ENCODE measurements at places on chromosomes 13 and 19.

DNA sequence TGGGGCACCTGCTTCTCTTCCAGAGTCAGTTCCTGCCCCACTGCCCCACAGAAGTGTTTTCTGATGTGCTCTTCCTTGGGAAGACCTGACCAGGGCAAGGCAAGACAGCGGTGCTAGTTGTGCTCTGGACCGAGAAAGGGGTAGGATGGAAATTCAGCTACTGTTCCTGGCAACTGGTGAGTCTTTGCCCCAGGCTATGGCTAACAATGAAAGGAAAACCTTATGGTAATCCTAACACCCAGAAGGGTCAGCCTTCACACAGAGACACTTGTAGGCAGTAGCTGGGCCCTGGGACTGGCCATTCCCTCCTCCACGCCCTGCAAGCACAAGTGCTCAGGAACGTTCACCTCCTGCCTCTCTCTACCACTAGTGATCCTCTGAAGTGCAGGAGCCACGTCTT lies 9.6 kb upstream of the CYSLTR2 start:
- no peak for DNase-seq

DNA sequence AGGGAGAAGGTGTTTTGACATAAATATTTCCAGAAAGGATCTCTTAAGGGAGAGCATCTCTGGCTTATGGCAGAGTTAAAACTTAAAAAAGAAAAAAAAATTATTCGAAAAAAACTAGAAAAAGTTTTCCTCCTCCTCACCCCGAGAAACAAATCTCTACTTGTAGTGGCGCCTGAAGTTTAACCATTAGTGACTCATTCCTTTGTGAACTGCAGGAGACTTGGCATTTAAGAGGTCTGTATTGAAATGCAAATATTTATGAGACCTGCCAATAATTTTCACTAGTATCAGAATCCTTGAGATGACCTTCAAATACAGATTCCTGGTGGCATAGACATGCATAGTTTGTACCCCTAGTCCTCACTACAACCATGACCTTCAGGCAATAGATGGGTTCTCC lies 64.9 kb upstream of the MED4 start:
- no peak for DNase-seq

DNA sequence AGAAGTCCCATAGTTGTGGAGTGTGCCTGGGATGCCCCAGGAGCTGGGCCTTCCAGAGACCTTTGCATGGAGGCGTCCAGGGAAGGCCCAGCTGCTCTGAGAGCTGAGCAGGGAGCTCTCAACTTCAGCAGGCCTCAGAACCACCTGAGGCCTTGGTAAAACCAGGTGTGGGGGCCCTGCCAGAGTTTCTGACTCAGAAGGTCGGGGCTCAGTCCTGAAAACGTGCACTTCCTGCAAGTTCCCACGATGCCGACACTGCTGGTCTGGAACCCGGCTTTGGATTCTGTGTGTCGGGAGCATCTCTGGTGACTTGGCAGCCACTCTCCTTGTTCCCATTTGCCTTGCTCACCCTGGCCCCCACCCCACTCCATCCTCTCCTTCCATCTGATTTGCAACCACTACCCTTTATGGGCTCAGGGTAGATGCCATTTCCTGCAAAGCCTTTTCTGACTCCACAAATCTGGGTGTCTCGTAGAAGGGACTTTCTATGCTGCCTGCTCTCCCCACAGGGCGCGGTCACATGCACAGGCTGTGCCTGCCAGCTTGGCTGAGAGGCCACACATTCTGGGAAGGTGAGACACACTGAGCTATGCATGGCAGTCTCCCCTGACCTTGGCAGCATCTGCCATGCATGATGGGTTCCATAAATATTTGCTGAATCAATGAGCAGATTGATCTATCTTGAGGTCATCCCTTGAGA lies 244.7 kb downstream of the COL4A1 start:
- DNase-seq: no peak

DNA sequence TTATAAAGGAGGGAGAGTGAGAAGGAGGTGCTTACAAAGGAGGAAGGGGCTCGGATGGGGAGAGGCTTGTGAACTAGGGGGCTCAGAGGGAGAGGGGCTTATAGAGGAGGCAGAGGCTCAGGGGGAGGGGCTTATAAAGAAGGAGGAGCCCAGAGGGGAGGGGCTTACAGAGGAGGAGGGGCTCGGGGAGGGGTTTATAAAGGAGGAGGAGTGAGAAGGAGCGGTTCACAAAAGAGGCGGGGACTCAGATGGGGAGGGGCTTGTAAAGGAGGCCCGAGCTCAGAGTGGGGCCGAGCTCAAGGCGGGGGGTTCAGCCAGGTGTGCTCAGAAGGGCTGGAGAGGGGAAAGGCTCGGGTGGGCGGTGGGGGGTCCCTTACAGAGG lies 500 bp downstream of the SMIM24 start:
- DNase-seq: no peak

GRCh38 chr13:58919551-58919950 lies 1244.2 kb downstream of the DIAPH3 start:
- DNase-seq: no peak

GRCh38 chr19:18464646-18465045 lies 26.7 kb upstream of the ISYNA1 start:
- DNase-seq: no peak

DNA sequence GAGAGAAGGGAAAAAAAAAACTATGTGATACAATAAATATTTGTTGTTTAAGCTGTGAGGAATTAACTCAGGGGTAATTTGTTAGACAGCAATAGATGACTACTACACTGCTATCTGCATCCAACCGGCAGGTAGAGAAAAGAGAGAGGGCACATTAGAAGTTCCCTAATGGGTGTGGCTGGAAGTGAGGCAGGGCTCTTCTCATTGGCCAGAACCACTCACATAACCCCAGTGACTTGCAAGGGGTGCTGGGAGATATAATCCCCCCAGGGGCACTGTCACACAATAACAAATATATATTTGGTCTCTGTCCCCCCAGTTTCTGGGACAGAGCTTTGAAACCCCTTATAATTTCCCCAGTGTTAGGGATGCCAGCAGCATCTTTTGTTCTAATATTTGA lies 24.3 kb downstream of the FGF21 start:
- DNase-seq: no peak

- DNase-seq: no peak
Observed at GRCh38 chr19:57110592-57111328, 9.0 kb upstream of the USP29 start.

GRCh38 chr13:83895994-83896580 lies 13.8 kb upstream of the SLITRK1 start:
- DNase-seq: no peak

- no peak for DNase-seq
Observed at GRCh38 chr13:51856998-51857397, 4.8 kb upstream of the CCDC70 start.

DNA sequence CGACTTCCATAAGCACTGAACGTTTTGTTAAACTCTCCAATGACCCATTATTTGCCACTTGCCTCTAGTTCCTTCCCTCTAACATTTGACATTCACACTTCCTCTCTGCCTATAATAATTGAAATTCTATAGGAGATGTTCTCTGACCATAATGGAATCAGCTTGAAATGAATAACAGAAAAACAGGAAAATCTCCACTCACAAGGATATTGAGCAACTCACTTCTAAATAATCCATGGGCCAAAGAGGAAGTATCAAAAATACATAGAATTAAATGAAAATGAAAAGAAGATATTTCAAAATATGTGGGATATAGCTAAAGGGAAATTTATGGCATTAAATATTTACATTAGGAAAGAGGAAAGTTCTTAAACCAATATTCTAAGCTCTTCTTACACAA lies 3.4 kb upstream of the FCGBP start:
- DNase-seq: no peak

DNA sequence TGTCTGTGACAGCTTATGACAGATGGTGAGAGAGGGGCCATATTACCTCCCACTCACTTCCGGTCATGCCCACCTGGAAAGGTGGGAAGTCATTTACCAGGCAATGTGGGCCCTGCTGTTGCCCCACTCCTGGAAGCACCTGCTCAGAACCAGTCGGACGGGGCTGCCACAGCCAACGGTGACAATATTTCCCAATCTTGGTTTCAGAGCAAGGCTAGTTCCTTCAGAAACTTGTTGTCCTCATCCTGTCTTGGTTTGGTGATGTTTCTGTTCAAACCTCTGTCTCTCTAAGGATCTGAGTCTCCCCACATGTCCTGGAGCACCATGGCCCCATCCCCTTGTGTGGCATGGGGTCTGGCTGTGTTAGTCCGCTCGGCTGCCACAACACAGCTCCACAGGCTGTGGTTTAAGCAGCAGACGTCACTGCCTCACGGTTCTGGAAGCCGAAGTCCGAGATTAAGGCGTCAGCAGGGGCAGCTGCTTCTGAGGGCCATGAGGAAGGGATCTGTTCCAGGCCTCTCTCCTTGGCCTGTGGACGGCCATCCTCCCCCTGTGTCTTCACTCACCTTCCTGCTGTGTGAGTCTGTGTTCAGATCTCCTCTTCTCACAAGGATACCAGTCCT lies 31.5 kb upstream of the SLC15A1 start:
- DNase-seq: no peak

DNA sequence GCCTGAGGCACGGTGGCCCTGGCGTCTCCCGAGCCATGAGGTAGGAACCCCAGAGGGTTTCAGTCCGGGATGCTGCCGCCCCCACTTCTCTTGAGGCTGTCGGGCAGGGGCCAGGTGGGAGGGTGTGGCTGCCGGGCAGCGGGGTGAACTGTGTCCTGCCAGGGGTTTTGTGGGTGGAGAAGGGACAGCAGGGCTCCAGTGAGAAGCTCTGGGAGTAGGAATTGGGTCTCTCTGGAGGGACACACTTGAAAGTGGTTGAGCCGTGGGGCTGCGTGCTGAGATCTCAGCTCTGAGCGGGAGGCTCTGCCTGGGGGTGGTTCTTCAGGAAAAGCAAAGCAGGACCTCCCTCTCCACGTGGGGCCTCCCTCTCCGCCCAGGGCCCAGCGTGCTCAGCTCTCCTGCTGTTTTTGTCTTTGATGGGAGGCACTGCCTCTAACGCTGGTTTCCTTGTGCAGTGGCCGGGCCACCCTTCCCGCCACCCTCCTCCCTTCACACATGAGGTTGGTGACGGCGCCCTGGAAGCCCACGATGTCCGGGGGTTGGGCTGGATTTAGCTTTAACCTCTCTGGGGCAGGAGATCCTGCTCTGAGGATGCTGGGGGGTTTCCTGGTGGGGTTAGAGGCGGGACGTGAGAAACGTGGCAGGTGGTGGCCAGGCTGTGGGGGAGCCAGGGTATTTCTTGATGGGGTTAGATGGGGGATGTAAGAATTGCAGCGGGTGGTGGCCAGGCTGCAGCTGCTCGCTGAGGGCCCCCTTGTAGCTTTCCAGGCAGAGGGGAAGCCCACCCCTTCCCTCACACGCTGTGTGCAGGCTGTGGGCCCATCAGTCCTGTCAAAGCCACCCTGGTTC lies 15.3 kb upstream of the ZNF554 start:
- DNase-seq: no peak

DNA sequence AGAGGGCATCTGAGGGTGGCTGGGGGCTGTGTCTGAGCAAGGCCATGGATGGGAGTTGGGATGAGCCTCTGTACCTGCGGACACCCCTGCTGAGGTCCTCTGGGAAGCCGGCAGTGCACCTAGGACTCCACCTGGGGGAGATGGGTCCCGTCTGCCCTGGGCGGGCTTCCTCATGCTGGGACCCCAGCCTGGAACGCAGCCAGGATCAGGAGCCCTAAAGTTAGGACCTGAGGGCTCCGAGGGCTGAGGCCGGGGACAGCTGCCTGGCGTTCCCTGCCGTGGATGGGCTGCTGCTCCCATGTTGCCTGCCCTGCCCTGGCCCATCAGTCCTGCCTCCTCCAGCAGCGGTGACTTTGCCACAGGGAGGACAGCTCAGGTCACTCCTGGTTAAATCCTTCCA lies 26.1 kb downstream of the CRTC1 start:
- DNase-seq: no peak

- no peak for DNase-seq
Observed at GRCh38 chr19:55228403-55229031, at the start of gene TMEM86B. TSS of gene TMEM86B (minus strand) at chr19:55228763. CDS start at chr19:55228741, 22 bp downstream.

- DNase-seq: no peak
Observed at GRCh38 chr13:84413016-84413415, 530.7 kb upstream of the SLITRK1 start.

DNA sequence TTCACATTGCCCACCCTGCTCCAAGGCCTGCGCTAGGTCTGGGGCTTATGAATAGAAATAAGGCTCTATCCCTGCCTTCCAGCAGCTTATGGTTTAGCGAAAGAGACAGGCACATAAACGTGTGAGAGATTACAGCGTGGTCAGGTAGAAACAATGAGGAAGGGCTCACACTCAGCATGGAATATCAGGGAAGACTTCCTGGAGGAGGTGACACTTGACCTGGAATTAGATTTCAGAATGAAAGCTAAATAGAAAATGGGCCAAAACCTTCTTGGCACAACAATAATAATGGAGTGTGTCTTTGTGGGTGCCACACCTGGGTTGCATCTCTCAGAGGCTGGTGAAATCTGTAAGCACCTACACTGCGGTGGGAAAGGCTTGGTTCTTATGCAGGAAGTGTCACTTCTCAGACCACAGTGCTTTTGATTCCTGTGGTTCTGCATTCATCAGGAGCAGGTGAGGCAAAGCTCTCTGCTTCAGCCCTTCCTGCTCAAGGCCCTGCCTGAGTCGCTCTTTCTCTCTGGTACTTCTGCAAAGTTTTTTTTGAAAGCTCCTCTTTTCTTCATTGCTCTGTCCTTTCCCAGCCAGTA lies 430.3 kb downstream of the ZNF536 start:
- DNase-seq: no peak

DNA sequence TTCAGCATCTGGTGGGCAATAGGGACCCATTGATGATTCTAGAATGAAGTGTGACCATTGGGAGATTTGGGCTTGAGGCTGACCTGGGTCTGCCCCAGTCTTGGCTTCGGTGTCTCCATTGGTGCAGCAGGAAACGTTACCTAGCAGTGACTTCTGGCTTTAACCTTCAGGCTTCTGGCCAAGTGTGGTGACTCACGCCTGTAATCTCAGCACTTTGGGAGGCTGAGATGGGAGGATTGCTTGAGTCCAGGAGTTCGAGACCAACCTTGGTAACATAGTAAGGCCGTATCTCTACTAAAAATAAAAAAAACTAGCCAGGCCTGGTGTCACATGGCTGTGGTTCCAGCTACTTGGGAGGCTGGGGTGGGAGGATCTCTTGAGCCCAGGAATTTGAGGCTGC lies 7.2 kb downstream of the FCHO1 start:
- DNase-seq: no peak

- no peak for DNase-seq
Observed at GRCh38 chr13:21218351-21219035, 42.0 kb downstream of the MRPL57 start.

- DNase-seq: no peak
Observed at GRCh38 chr19:3397266-3398022, 31.1 kb downstream of the NFIC start.

GRCh38 chr19:8262431-8262830 lies 45.7 kb downstream of the CD320 start:
- DNase-seq: no peak
